Cortex of kidney (tissue), 1 donor: ENCODE measurements at places on chromosomes 7 and 10.

- DNase-seq = no peak
These were observed 97.7 kb upstream of the RET start for GRCh38 chr10:42979181-42979580.

- no peak for DNase-seq
These were observed 3.5 kb downstream of the ELMO1 start for GRCh38 chr7:37445064-37445723.

DNA sequence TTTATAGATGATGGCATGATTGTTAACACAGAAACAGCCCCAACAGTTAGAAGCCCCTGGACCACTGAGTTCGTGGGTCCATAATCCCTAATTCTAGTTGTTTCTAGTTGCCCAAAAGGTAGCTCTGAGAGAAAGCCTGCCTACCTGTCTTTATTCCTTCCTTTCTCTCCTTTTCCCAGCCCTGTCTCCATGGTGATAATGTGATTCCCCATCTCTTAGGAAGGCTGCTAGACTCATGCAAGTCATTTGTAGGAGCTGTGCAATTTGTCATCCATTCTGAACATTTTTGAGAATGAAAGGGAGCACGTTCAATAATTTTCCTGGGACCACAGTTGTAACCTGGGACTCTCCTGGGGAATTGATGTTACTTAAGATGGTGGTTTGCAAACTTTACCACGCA, 183.4 kb downstream of the EMX2 start:
- no peak for DNase-seq

GRCh38 chr7:127770885-127771284, 118.9 kb downstream of the SND1 start:
- DNase-seq = no peak

- DNase-seq = no peak
These were observed 41.8 kb downstream of the ITIH5 start for GRCh38 chr10:7625009-7625408.

- no peak for DNase-seq
These were observed 704.0 kb upstream of the LRRN3 start for GRCh38 chr7:110386913-110387312.

GRCh38 chr7:47826754-47827153, 121.5 kb downstream of the PKD1L1 start:
- DNase-seq = no peak

DNA sequence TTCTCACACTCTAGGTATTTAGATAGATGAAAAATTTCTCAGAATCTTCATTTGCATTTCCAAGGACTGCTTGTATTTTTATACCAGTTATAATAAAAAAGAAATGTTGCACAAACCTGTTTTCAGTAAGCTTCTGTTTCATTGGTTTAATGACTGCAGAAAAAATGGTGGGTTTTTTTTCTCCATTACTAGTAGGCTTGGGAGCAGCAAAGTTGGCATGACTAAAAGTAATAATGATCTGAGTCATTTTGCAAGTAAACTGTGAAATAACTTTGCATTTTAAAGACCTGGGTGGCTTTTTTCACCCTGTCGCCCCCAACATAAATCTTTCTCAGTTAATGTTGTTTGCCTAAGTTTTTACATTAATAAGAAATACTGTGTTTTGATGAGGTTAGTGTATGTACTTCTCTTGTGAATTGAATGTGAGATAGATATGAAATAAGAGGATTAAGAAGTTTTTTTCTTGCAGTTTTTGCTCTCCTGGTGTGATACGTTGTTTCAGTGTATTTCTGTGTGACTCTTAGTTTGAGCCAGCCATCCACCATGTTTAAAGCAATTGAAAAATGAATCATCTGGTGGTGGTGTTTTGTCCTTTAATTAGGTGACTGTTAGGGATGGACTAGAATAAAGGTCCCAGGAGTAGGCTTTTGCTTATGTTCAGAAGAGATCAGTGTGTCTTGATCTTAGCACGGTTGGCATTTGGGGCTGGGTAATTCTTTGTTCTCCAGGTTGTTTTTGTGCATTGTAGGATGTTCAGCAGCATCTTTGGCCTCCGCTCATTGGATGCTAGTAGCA, 1.8 kb downstream of the GNAI1 start:
- no peak for DNase-seq
